ENCODE measurements at places on chromosomes 7 and 10. TPM values are rescaled to one million over a fixed set of nuclear protein-coding genes. Genes with fewer than 3 reads are reported as not detected.
A peak's percentile ranks its signal among the peaks of the same experiment; 100 is the strongest.

DNA sequence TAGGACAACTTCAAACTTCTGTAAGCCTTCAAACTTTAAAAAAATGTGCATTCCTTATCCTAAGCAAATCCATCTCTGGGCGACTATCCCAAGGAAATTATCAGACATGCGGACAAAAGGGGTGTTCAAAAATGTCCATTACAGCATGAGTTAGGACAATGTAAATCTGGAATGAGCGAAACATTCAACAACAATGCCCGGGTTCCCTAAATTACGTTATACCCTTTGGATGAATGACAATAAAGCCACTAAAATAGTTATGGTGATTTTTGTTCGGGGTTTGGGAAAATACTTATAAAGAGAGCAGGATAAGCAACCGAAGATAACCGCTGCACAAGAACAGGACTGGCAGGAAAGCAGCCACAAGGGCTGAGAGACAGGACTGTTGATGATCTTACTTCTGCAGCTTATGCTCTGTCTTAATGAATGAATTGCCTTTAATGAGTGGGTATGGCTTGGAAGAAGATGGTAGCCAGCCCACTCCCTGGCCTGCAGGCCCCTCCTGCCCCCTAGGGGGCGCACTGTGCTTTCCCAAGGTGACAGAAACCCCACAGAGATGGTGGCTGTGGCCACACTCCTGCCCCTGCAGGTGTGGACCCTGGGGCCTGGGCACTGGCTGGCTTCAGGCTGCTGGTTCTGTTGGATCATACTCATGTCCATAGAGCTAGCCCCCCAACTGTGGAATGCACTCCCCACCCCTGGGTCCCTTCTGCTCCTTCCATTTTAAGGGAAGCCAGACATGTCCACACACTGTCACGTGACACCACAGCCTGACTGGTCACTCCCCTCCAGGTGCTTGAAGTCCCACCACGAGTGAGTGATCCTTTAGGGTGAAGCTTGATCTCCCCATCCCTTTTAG lies 45.0 kb downstream of the ZCCHC24 start:
- DNase-seq: peak; percentile 62
- H3K27me3 ChIP-seq: no peaks in the 10 kb centered on the region
- H3K27ac ChIP-seq: no peak overlapping the region
- H3K36me3 ChIP-seq: no peaks in the 10 kb centered on the region

Gene KAZALD1
- total RNA-seq: 0.35 TPM

DNA sequence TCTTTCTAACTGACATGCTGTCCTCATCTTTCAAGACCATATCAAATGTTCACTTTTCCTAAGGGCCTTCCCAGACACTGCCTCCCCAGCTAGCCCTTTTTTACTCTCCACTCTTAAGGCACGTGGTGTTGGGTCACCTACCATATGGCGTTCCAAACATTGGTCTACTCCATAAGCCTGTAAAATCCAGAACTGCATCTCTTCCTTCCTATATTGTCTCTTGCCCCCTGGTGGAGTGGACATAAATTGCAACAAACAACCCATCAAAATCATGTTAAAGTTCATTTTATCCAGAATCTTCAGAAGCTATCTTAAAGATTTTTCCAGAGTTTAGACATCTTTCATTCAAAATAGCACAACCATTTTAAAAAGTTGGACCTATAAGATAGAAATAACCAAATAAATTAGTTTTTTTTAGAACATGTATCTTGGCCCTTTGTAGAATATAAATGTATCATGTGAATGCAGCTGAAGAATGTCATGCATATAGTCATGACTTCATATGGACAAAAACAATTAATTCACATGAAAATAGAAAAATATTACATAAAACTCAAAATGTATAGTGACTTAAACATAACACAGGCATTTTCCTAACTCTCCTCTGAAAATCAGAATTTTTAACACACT lies 180.6 kb upstream of the CHRM2 start:
- H3K4me3 ChIP-seq: no peak overlapping the region
- no peaks in the 10 kb centered on the region for H3K4me1 ChIP-seq
- no peak overlapping the region for H3K27ac ChIP-seq
- H3K36me3 ChIP-seq: no peaks in the 10 kb centered on the region
- no peak for DNase-seq
- H3K27me3 ChIP-seq: no peaks in the 10 kb centered on the region

DNA sequence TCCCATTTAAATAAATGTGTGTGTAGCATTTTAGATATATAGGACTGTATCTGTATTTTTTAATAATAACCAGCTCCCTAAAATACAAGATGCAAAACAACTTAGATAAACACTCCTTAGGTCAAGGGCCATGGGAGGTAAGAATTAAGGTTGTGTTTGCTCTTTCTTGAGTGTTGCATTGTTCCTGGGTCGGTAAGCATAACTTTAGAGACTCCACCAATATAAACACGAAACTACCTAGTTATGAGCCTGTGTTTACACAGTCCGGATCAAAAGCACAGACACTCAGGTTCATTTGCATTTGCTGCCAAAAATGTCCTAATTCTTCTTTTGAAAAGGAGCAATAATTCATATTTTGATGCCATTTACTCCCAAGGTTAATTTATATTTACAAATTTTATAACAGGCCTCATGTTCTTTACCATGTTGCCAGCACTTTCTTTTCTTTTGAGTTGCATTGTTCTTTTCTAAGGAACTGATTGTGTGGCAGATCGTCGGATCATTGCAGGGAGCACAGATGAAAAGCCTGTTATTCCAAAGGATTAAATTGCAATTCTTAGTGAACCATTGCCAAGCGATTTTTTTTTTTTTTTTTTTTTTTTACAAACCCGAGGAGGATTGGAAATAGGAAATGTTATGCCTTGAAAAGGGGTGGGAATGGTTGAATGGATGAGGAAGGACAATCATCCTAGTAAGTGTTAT lies 45.8 kb upstream of the GLCCI1 start:
- no peak overlapping the region for H3K4me3 ChIP-seq
- H3K27me3 ChIP-seq: no peaks in the 10 kb centered on the region
- no peaks in the 10 kb centered on the region for H3K36me3 ChIP-seq
- no peak for DNase-seq
